ENCODE measurements at places on chromosomes 16 and 17.
A peak's percentile ranks its signal among the peaks of the same experiment; 100 is the strongest.

DNA sequence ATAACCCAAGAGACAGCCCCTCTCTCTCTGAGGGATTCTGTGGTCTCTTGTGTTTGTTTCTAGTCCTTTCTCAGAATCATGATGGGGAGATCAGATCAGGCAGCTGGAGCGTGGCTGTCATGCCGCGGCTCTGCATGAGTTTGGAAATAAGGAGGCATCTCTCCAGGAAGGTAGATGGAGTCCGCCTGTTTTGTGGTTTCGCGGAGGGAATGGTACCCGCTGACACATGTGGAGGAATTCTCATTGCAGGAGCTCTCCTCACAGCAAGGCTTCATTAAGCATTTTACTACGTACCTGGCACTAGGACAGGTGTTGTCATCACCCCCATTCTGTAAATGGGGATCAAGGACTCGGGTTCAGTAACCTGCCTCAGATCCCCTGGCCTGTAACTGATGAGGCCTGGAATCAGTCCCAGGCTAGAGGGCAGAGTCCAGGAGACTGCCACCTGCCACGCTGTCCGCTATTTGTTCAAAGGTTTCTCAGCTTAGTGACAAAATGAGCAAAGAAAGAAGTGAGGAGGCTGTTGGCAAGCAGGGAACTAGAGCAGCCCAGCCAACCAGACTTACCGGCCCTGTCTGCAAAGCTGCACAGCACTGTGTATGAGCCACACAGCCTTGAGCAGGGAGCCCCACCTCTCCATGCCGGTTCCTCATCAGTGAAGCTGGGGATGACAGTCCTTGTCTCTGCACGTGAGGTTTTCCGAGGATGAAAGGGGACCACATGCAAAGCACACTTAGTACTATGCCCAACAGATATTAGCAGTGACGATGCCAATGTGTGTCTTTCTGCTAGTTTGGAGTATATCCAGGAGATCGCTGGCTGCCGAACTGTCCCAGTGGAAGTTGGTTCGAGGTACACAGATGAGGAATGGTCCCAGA lies 11.0 kb downstream of the KDM8 start:
- DNase-seq, result no peak

GRCh38 chr17:67168496-67168895 lies 76.5 kb downstream of the HELZ start:
- no peak for DNase-seq

GRCh38 chr16:67936880-67937605 lies 393 bp upstream of the PSMB10 start:
- no peak for DNase-seq

DNA sequence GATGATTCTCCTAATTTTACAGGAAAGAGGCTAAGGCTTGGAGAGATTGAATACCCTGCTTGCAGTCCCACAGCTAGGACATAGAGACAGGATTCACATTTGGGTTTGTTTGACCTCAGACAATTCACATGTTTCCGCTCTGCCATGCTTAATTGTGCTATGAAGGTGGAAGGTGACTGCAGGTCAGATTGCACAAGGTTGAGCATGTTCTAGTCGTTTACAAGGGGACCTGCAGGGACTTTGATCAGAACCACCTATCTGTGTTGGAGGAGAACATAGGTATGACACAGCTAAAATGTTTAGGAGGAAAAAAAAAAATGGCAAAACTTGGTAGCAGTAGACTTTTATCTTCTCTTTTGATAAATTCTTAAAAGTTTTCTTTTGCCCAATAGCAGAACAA lies 4.9 kb upstream of the ANKFN1 start:
- DNase-seq, result no peak

- no peak for DNase-seq
These were observed 36.6 kb downstream of the TMEM11 start for GRCh38 chr17:21177401-21177800.

GRCh38 chr16:11379420-11379819 lies 34.2 kb downstream of the RMI2 start:
- DNase-seq, result no peak

DNA sequence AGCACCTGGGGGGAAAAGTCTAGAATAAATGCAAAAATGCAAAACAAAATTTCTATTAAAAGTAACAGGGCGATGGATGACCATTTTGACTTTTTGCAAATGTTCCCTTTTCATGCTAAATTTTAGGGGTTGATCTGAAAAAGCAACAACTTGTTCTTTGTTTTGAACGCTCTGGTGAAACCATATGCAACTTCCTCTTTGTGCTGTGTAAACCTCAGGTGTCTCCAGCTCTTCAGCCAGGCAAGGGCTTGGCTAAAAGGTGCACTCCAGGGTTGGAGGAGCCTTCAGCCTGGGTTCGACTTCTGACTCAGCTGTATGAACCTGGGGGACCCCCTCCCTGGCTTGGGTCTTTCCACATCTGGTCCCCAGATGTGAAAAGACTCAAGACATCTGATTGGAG lies 9.5 kb downstream of the IRF8 start:
- DNase-seq, result no peak

- no peak for DNase-seq
These were observed 94.0 kb downstream of the VAT1L start for GRCh38 chr16:77882358-77882757.

GRCh38 chr16:81066681-81067080 lies 10.4 kb downstream of the C16orf46 start:
- no peak for DNase-seq

- peak; percentile 6 for DNase-seq
These were observed 102.7 kb upstream of the NOL11 start for GRCh38 chr17:67615011-67615561.

DNA sequence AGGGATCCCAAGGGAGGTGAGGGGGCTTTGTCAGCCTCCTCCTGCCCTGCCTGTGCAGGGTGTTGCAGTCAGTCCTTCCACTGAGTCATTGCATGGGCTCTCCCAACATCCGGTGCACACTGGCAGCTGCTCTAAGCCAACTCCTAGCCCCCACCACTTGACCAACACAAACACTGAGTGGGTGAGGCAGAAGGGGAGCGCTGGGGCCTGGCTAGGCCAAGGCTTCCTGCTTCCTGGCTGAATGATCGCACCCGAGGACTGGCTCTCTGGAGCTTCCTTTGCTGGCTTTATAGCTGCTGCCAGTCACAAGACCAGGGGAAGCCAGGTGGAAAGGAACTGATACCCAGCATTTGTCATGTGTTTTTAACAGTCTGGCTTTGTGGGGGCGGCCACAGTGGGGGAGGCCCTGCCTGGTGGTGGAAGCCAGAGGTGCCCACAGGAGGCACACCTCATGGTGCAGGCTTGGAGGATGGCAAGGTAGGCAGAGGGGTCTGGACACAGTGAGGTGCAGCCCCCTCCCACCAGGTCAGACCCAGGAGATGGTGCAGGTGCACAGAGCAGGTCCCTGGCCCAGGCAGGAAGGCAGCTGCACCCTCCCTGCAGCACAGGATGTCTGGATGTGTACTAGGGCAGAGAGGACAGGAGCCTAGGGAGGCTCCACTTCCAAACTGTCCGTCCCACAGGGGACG lies 6.8 kb downstream of the MPG start:
- peak; percentile 42 for DNase-seq

- no peak for DNase-seq
These were observed 101.2 kb downstream of the ZNF423 start for GRCh38 chr16:49754495-49755312.

GRCh38 chr17:57677301-57677700 lies 67.8 kb downstream of the CCDC182 start:
- DNase-seq, result peak; percentile 84

DNA sequence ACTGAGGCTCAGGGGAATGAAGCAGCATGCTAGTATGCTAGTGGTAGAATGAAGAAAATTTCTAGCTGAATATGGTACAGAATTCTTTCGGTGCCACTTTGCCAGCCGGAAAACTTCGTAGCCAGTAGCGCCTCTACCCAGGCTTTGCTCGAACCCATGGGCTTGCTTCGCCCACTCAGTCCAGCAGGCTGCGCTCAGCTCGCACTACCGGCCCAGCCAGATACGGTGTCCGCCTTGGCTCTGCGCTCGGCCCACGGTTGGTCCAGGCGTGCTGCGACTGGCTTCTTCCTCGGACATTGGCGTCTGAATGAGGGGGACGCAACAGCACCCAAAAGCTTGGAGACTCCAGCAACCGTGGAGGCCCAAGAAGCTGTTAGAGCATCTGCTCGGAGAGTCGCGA lies 372.5 kb upstream of the CDH8 start:
- no peak for DNase-seq

DNA sequence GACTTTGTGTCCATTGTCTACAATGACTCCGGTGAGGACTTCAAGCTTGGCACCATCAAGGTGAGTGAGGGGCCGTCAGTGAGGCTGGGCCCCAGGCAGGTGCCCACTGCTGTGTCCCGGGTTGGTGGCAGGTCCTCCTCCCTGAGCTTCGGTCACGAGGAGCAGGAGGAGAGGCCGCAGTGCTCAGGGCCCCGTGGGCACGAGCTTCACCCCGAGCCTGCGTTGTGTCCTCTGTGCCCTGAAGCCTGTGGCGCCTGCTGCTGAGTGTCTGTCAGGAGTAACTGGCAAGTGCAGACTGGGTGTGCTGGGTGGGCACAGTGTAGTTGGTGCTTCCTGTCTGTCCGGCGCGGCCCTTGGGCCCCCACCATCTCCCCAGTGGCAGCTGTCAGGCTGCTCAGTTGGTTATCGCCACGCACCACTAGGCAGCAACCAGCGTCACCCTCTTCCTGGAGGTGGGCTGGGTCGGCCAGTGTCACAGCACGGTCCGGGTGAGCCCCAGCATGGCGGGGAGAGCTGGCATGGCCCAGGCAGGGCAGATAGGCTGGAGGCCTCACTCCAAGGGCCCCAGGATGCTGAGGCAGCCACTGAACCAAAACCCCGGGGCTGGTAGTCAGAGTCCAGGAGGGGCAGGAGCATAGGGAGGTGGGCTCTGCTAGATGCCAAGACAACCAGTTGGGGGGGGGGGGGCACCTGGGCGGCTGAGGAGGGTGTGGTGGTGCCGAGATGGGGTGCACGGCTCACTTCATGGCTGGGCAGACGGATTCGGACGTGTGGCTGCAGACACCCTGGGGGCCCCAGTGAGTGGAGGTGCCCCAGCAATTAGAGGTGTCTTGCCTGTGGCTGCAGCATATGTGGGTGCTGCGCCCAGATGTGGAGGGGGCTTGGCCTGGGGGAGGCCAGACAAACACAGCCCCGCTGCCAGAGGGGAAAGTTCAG lies 39.3 kb downstream of the TSC2 start:
- DNase-seq, result no peak

GRCh38 chr17:53133876-53134275 lies 688.9 kb upstream of the KIF2B start:
- peak; percentile 37 for DNase-seq

DNA sequence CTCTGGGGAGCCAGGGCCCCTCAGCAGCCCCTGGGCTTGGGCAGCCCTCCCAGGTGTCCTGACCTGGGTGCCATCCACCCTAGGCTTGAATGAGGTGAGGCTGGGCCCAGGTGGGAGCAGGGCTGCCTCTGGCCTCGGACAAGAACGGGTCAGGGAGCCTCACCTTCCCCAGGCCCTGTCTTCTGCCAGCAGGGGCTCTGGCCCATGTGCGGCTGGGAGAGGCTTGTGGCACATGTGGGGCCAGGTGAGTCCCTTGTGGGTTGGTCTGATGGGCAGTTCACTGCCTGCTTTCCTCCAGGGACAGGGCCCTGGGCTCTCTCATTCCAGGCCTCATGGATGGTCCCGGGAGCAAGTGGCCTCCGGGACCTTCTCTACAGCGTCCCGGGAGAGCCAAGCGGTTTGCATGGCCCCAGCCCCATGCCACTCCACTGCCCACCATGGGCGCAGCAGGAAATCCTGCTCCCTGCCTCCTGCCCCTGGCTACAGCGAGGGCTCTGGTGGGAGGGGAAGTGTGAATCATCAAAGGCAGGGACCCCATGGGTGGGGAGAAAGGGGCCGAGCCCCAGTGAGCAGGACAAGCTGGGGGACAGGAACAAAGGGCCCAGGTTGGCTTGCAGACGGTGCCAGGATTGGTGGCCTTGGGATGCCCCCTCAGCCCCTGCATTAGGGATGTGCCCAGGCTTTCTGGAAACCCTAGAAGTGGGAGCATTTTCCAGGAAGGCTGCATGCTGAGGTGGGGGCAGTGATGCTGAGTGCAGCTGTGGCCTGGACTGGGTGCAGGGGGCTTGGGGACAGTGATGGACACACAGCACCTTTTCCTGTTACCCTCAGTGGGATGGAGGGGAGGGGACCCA lies 12.2 kb downstream of the VASN start:
- DNase-seq, result no peak

GRCh38 chr17:71709271-71709890 lies 411.4 kb upstream of the SOX9 start:
- DNase-seq, result peak; percentile 27

- DNase-seq, result no peak
These were observed 114.1 kb downstream of the ADCY9 start for GRCh38 chr16:4002121-4002520.

DNA sequence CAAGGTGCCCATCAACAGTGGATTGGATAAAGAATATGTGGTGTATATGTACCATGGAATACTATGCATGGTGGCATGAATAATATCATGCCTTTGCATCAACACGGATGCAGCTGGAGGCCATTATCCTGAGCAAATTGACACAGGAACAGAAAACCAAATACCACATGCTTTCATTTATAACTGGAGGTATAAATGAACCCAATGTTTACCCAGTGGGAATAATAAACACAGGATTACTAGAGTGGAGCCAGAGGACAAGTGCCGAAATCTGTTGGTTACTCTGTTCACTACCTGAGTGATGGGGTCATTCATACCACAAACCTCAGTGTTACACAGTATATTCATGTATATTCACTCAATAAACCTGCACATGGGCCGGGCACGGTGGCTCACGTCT lies 125.2 kb downstream of the CDH11 start:
- no peak for DNase-seq

DNA sequence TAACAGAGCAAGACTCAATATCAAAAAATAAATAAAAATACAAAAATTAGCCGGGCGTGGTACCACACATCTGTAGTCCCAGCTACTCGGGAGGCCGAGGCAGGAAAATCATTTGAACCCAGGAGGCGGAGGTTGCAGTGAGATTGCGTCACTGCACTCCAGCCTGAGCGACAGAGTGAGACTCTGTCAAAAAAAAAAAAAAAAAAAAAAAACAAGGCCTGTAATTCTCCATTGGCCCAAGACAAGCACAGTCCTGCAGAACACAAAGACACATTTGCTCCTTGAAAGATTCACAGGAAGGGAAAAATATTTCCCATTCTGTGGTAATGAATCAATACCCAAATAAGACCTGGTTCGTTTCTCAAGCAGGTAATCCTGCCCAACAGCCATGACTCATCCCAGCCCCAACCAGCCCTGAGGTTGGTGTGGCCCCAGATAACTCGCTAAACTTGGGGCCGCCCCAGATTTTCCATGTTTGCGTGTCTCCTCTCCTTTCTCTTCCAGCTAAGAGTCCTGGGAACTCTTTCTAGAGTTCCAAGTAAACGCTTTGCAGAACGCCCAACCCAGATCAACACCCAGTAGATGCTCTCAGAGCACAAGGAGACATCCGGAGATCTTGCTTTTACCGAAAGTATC lies 40.3 kb upstream of the SNN start:
- no peak for DNase-seq

DNA sequence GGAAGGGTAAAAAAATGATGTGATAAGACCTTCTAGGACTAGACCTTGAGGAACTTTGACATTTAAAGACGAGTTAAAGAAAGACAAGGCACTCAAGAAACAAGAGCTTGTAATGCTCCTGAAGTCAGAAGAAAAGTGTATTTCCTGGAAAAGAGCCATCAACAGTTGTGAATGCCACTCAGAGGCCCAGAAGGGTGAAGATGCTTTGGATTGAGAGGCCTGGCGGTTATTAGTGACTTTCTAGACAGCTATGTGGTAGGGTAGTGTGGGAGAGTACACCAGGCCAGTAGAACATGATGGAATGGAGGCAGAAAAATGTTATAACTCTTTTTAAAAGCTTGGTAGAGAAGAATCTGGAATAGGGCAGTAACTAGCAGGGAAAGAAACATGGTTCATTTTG lies 34.1 kb upstream of the ANKFN1 start:
- DNase-seq, result no peak
